Activated naive CD8-positive, alpha-beta T cell treated with anti-CD3 and anti-CD28 coated beads, Interleukin-2, amount 50 U/mL, for 24 hours (primary cell): ENCODE measurements at places on chromosomes 2 and 18.

DNA sequence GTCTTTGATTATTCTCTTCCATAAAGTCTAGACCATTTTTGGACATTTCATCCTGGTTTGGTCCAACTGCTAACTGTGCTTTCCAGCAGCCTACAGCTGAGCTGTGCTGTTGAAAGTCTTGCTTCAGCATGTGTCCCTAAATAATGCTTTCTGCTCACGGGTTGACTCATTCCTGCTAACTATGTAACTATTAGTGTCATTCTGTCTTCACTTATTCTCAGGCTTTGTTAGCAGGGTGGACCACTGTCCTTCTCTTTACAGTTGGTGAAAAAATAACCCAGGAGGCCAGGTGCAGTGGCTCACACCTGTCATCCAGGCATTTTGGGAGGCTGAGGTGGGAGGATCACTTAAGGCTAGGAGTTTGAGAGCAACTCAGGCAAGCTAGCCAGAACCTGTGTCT is 8.9 kb downstream of the ADAM23 start:
- DNase-seq = no peak

DNA sequence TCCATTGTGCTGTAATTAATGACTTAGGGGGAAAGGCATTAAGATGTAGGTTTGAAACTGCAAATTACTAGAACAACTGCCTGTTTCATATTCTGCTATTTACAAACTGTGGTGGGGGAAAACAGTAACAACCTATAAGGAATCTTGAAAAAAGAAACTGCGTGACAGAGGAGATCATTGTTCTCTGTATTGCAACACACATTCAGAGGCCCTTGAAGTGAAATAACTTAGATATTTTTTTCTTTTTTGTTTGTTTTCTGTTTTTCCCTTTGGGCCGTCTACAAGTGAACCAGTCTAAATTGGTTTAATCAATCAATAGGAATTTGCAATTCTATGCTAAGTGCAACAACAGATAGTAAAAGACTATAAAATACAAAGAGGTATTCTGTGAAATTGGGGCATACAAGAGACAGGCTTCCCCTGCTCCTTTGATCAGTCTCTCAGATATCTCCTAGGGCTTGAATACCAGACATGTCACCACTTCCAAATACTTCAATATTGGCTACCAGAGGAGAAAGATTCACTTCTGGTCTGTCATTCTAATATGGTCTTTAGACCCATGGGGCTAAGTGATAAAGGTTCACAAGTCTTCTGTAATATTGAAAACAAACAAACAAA is 2055.1 kb upstream of the CELF4 start:
- DNase-seq = no peak

- DNase-seq = no peak
These were observed 2.9 kb downstream of the LRATD1 start for GRCh38 chr2:14635391-14635871.

DNA sequence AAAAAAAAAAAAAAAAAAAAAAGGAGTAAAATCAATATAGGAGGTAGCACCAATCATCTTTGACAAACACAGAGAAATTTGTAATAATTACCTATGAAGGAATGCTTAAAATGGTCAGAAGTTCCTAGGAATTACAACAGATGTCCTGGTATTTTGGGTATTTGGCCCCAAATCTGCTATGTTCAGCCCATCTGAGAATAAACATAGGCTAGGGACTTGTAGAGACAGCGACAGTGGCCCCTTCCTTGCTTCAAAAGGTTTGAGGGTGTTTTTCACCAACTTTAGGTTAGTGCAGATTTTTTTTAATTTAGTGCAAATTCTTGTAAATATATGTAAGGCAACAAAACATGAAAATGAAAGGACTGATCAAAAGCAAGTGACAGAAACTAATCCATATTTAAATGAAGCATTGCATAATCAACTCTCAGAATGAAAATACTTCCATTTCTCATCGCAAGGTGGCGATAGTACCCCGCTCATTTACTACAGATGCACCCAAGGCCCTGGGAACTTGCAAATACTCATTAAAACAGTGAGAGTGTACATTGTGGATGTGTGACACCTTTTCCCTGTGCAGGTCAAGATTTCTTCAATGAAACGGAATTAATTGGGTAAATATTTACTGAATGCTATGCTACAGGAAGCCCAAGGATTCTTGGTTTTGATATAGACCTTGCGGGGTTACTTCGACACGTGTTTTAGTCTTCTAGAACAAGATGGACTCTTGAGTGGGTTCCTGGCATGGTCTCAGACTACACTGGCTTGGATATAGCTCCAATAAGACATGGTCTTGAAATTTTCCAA is 44.6 kb downstream of the FAM124B start:
- peak; percentile 56 for DNase-seq

DNA sequence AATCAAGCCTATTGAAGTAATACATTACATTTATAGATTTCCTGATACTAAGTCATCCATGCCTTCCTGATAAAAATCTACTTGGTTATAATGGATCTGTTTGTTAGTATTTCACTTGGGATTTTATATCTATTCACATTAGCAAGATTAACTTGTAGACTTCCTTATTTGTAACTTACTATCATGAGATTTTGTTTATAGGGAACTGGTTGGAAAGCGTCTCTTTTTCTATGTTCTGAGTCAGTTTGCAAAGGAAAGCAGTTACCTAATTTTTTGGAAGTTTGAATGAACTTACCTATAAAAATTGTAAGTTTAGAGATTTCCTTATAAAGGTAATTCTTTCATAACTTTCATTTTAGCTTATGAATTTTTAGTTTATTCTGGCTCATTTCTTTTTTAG is 141.4 kb downstream of the SMAD7 start:
- DNase-seq = no peak
